ENCODE measurements at places on chromosomes 11 and 22.
A peak's percentile ranks its signal among the peaks of the same experiment; 100 is the strongest.

DNA sequence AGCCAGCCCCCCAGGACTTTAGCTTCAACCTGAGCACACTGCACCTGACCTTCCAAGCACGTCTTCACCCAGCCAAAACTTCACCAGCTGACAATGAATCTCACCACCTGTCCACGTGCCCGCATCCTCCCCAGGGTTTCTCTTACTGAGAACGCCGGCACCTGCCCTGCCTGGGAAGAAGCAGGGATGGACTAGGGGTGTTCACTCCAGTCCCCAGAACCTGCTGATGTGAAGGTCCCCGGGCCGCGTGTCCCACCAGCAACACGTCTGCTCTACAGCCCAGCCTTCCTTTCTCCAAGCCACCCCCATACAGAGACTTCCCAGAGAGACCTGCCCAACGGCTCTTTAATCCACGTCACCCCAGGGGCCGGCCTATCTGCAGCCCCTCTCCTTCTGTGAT, 12.8 kb downstream of the CPT1A start:
- no peak for DNase-seq

DNA sequence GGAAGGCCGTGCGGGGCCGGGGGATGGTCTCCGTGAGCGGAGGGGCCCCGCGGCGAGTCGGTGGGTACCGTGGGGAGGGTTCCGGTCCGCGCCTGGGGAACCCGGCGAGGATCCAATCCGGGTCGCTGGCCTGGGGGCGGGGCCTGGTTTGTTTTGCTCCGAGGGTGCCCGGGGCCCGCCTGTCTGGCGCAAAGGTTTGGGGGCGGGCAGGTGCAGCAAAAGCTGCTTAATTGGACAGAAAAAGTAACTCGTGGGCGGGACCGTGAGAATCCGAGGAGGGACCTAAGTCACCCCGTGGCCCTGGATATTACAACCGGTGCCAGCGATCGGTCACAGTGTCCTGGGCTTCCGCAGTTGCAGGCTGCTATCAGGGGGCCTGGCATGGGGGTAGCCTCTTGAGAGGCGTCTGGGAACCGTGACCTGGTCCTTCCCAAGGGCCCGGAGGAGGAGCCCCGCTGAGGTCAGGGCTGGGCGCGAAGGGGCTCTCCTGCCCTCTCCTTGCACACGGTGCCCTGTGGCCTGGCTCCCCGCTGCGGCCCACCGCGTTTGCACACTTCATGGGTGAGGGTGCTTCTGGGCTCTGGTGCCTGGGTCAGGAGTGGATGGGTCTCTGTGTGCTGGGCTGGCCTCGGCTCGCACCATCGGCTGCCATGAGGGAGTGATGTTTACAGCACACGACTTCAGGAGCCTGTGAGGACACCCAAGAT, 1.4 kb downstream of the PNPLA2 start:
- DNase-seq: peak; percentile 86

DNA sequence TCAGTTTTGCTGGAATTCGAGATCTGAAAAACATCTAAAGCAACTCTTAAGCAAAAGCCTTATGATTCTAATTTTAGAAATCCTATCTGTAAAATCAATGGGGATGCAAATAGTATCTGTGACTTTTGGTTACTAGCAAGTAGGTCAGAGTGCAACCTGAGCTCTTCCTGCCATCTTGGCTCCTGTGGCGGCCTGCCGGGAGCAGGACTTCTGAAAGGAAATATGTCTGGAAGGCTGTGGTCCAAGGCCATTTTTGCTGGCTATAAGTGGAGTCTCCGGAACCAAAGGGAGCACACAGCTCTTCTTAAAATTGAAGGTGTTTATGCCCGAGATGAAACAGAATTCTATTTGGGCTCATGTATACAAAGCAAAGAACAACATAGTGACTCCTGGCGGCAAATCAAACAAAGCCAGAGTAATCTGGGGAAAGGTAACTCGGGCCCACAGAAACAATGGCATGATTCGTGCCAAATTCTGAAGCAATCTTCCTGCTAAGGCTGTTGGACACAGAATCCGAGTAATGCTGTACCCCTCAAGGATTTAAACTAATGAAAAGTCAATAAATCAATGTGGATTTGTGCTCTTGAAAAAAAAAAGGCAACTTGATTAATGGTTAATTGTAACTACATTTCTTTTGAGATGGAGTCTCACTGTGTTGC, 1.7 kb downstream of the SAMM50 start:
- no peak for DNase-seq

DNA sequence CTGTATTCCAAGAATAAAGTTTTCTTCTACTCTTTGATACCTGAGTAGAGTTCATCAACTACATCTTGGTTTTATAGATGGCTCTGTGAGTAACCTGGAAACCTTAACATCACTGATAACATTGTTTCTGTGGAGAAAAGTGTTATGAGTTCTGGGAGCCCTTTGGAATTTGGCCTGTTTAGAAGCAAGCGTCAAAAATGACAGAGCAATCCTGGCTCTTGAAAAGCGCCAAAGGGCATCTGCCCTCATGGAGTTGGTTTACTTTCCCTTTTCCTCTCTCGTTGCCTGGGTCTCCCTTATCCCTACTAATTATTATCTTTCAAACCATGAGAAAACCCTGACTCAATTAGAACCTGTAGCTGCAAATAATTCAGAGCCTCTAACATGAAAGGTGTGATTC, 140.1 kb downstream of the DBX1 start:
- no peak for DNase-seq

- DNase-seq: no peak
Observed at GRCh38 chr22:28013611-28014010, 94.6 kb upstream of the PITPNB start.

- no peak for DNase-seq
Observed at GRCh38 chr11:29352273-29352795, 664.5 kb downstream of the KCNA4 start.

GRCh38 chr11:77200351-77201268, 72.6 kb downstream of the MYO7A start:
- DNase-seq: no peak

GRCh38 chr22:38016182-38017151, 32.1 kb upstream of the SOX10 start:
- DNase-seq: no peak

DNA sequence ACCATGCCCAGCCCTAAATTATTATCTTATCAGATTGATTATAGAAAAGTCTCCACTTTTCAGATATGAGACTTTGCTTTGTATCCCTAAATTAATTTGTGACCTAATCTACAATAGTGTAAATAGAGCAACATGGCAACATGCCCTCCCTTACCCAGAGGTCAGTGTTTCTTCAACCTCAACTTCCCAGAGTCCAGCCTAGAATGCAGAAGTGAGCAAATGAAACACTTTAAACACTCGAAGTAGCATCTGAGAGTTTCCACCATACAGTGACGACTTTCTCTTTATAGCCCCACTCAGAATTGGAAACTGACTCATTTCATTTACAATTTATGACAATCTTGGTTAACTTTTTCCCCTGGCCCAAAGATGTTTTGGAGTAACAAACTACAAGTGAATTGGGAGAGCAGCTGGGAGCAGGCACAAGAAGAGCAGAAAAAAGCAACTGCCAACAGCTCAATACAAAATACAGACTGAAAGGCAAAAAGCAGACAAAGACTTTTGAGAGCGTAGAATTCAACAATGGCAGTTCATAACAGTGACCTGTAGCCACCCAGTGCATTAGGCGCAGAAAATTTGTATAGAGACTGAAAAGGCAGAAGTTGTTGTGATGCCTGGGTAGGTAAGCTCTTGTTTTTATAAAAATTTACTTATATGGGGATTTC, 10.1 kb upstream of the BLID start:
- no peak for DNase-seq

DNA sequence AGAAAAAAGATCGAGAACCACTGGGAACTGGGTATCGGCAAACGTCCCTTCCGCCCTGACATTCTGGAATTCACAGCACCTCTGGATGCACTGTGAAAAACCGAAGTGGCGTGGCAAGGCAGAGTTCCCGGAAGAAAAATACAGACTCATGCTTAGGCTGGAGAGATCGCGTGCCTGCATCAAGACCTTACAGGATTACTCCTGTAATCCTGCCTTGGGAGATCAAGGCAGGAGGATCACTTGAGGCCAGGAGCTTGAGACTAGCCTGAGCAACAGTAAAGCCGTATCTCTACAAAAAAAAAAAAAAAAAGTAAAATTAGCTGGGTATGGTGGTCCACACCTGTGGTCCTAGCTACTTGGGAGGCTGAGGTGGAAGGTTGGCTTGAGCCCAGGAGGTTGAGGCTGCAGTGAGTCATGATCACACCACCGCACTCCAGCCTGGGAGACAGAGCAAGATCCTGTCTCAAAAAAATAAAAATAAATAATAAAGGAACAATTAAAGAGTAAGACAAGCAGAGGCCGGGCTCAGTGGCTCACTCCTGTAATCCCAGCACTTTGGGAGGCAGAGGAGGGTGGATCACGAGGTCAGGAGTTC, 19.9 kb upstream of the TEF start:
- no peak for DNase-seq

DNA sequence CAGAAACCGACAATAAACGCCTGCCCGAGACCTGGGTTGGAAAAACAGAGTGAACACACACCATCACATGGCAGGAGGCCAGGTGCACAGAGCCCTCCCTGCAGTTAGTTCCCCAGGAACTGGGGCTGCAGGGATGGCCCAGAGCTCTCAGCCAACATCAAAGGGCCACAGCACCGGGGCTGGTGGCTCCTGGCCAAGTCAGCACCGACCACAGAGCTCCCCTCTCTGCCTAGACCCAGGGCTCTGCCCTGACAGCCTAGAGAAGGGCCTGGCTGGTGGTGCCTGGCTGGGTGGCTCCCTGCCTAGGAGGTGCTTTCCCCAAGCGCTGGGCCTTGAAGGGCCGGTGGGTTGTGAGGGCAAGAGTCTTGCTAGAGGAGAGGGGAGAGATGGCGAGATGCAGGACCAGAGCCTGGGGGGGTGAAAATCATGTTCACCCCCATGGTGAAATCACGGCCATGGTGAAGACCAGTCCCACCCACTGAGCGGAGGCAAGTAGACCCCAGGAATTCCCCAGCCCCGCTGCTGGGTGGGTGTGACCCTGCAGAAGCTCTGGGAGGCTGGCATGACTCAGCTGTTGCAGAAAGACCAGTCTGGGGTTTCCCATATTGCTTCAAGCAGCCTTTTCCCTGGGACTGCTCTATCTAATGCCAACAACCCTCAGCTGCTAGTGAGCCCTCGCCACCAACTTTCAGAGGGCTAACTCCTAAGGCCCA, 7.2 kb upstream of the BID start:
- no peak for DNase-seq

DNA sequence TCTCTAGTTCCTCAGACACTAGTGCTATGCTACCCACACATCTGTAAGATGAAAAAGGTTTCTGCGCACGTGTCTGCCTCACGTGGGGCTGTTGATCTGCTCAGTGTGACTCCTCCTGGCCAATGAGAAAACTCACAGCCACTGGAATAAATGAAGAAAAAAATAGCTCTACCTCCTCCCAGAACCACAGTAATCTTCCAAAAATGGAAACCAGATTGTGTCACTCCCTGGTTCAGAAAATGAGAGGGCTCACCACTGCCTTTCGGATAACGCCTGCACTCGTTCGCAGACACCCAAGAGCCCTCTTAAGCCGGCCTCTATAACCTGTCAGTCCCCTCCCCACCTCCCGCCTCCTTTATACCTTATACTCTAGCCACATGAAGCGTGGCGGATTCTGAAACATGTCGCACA, 5.1 kb downstream of the APBB1 start:
- DNase-seq: peak; percentile 36

DNA sequence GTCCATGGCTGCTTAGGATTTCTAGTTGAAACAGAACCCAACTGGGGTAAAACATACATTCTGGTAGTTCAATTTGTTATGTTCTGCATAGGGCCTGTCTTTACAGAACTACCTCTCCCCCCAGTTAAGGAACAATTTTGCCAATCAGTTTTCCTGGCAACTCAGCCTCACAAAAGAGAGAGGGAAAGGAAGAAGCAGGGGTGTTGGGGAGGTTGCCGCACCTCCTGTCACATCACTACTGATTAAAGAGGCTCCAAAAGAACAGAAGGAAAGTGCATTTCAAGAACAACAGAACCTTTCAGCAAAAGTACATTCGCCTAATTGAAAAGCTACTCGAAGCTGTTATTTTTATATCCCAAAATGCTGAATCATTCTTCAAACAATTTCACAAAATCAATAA, 217.6 kb downstream of the CADM1 start:
- DNase-seq: no peak

DNA sequence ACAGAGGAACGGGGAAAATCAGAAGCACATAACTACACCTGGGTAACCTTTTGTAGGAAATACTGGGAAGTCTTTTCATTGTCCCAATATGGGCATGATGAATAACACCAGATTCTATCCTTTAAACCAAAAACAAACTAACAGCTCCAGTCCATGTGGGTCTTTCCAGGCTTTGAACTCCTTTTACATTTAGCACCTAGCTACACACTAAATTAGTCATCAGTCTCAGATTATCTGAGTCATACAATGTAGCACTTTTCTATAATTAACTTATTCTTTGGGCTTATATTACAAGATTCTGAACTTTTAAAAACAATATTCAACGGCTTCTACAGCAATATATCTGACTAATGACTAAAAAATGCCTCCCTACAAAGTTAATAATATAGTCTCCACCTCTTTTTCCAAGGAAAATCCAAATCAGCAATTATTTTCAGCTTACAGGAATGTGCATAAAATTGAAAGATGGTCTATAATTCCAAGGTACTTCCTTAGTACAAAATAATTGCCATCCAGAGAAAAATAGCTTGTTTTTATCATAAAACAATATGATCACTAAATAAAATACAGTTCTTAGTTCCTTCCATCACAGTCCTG, 26.3 kb downstream of the STK33 start:
- DNase-seq: no peak

- no peak for DNase-seq
Observed at GRCh38 chr11:13349581-13349980, 72.0 kb downstream of the BMAL1 start.

- no peak for DNase-seq
Observed at GRCh38 chr22:34842630-34843029, 223.3 kb upstream of the ISX start.

- no peak for DNase-seq
Observed at GRCh38 chr22:24459911-24460310, 32.5 kb downstream of the ADORA2A start.

DNA sequence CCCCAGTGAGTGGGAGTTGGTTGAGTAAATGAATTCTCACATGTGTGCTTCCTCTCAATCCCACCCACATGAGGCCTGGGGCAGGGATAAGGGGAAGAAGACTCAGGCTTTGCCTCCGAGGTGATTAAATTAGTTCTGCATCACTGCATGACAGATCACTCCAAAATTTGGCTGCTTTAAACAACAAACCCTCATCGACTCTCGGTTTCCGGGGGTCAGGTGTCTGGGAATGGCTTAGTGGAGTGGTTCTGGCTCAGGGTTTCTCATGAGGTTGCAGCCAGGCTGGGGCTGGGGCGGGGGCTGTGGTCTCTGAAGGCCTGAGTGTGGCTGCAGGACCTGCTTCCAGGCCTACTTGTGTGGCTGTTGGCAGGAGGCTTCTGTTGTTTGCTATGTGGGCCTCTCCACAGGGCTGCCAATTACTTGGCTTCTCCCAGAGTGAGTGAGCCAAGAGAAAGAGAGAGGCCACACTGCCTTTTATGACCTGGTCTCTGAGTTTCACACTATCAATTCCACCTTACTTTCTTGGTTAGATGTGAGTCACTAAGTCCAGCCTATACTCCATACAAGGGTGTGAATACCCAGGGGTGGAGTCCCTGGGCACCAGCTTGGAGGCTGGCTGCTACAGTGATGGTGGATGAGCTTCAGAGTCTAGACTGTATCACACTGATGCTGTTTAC, 15.9 kb downstream of the MOGAT2 start:
- no peak for DNase-seq

Measured in stimulated activated CD4-positive, alpha-beta T cell treated with anti-CD3 and anti-CD28 coated beads, Interleukin-1b, Interleukin-23, amount 100 ng/mL, for 1 hour (primary cell).